ENCODE measurements at places on chromosomes 6 and 20.

DNA sequence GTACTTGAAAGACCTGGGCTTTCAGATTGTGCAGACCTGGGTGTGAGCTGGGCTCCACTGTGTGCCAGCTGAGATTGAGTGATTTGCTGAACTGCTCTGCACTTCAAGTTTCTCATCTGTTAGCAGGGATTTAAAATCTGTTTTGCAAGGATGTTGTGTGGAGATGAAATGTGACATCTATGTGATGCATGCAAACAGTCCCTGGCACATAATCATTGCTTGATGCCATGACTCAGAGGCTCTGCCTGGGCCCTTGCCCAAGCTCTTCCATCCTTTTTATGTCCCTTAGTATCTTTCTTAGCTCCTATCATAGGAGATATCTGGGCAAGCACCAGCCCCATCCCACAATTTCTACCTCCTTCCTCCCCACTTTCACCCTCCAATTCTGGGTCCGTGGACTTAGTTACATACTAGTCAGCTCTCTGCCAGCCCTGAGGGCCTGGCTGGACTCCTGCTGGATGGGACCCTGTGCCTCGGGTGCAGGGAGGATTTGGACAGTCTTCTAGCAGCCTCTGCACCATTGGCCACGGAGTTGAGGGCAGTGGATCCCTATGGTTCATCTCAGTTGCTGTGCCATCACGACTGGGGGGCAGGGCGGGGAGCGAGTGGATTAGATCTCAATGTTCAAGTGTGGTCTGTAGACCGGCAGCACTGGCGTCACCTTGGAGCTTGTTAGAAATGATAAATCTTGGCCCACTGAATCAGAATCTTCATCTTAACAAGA lies 103.6 kb downstream of the MAP3K7 start:
- no peak for DNase-seq

DNA sequence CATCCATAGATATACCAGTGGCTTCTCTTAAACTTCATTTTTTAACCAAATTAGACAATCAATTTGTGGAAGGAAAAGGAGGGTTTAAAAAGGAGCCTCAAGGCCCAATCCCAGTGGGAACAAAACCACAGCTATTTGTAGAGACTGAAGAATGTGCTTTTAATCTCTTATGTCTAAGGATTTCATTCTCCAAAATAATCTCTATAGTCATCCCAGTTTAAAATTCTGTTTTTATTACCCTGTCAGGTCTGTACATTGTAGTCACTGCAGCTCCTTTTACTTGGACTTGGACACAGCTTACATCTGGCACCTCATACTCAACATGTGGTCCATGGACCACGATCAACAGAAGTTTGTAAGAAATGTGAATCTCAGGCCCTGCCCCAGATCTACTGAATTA lies 152.1 kb upstream of the STMND1 start:
- DNase-seq, result no peak

- DNase-seq, result no peak
These were observed 747 bp downstream of the GABRR1 start for GRCh38 chr6:89216411-89216810.

GRCh38 chr20:19874040-19874727 lies 116.1 kb downstream of the RIN2 start:
- no peak for DNase-seq

- DNase-seq, result no peak
These were observed 330.6 kb upstream of the MARCKS start for GRCh38 chr6:113526553-113526952.

GRCh38 chr6:139863346-139863745 lies 488.9 kb upstream of the CITED2 start:
- no peak for DNase-seq

- DNase-seq, result no peak
These were observed 36.3 kb upstream of the SLCO4A1 start for GRCh38 chr20:62606016-62606415.

DNA sequence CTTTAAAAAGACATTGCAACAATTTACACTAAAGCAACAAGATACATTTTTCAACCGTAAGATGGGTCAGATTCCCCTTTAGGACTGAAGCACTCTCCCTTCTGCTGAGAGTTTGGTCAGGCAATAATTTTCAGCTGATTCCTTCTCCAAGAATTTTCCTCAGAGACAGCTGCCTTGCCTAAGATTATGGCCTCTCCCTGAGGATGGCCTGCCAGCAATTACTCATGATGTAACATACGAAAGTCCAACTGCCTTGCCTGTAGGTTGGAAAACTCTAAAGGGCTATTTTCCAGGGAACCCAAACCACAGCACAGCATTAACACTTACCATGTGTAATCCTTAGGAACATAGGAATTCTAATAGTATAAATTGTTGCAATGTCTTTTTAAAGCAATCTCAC lies 229.1 kb upstream of the FLRT3 start:
- DNase-seq, result peak; percentile 87

DNA sequence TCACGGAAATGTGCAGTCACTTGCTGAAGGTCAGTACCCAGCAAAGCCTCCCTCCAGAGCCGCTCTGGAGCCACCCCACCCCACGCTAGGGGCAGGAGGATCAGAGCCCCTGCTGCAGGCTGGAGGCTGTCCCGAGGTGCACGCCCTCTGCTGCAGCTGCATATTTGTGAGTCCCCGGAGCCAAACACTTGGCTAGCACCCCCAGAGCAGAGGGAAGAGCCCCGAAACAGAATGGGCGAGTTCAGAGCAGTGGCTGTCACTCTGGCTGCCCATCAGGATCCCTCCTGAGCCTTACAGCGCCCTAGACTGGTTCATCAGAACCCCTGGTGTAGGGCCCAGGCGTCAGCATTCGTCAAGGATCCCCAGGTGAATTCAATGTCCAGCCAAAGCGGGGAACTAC lies 9.5 kb upstream of the TULP1 start:
- no peak for DNase-seq

DNA sequence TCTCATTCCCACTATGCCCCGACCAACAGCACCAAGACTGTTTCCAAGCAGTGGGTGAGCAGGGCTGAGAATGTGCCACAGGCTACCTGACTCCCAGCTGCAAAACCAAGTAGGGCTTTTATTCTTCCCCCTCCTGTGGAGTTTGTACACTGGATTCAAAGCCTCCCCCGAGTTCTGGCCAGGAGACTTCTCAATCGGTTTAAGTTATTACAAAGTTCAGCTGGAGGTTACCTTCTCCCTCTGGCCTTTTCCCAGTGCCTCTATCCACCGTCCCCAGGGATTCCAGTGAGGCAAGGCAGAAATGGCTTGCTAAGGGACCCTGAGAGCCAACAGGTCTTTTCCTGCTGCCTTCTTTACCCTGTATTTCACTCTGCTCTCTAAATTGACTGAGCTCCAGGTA lies 217.0 kb downstream of the ADGRG6 start:
- DNase-seq, result no peak

- no peak for DNase-seq
These were observed 232.5 kb downstream of the TFAP2C start for GRCh38 chr20:56861590-56861989.

GRCh38 chr6:14135893-14136539 lies 18.4 kb downstream of the CD83 start:
- no peak for DNase-seq

DNA sequence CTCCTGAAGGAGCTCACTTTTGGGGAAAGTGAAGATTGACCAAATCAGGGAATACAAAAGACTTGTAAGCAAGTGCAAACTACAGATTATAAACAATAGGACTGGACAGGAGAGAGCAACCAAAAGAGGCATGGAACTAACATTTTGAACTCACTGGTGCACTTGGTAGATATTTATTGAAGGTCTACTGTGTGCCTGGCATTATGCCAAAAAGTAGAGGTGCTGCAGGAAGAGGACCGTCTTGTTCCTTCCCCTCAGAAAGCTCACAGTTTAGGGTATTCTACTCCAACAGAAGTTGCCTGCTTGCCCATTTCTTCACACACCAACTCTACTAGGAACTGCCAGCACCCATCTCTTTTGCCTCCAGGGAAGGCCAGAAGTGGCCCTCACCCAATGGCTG lies 10.0 kb upstream of the TSHZ2 start:
- DNase-seq, result no peak

DNA sequence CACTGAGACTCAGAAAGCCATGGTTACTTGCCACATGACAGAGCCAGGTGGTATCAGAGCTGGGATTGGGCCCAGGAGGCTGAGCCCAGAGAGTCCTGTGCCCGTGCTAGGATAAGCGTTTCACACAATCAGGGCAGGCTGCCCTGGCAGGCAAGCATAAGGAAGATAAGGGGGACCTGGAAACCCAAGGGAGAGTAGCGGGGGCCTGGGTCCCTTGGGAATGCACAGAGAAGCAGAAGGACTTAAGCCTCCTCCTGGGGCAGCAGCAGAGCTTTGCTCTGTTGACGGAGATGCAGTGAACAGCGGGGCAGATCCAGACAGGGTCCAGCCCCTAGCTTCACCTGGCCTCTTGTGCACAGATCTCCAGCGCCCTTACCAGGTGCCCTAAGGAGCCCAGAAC lies 8.7 kb downstream of the TRIB3 start:
- no peak for DNase-seq

Data from skeletal muscle cell (primary cell).